ENCODE measurements at places on chromosomes 11 and 22. TPM values are rescaled to one million over a fixed set of nuclear protein-coding genes. Genes with fewer than 3 reads are reported as not detected.

- DNase-seq = no peak
These were observed 38.4 kb upstream of the KLHL35 start for GRCh38 chr11:75471176-75471973.

- no peak for DNase-seq
These were observed 7.5 kb upstream of the NELL1 start for GRCh38 chr11:20661850-20662249.

- DNase-seq = no peak
These were observed 30.7 kb downstream of the SCUBE2 start for GRCh38 chr11:9060700-9061111.

DNA sequence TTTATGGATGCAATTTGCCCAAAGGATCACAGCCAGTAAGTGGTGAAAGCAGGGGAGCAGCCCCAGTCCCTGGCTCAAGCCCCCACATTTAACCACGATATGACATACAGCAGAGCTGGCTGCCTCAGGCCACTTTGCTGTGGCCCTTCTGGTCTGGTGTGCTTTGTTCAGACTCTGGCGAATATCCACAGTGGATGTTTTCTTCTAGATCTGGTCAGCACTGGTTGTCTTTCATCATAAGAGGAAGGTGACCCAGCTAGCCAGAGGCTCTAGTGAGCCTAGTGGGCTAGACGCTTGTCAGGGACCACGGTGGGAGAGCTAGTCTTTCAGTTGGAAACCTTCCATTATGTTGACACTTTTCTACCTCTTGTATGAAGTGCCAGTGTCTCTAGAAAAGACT is 42.5 kb downstream of the DGCR2 start:
- no peak for DNase-seq

The PHLDA2 gene
- 1.2 TPM for total RNA-seq

The C22orf23 gene
- total RNA-seq = 0.54 TPM

The RIBC2 gene
- 5.7 TPM for total RNA-seq

The MS4A15 gene
- not detected for total RNA-seq

The TMEM86A gene
- total RNA-seq = 0.27 TPM

Data from fibroblast of the aortic adventitia (primary cell).